ENCODE measurements at places on chromosomes 1 and 21.

DNA sequence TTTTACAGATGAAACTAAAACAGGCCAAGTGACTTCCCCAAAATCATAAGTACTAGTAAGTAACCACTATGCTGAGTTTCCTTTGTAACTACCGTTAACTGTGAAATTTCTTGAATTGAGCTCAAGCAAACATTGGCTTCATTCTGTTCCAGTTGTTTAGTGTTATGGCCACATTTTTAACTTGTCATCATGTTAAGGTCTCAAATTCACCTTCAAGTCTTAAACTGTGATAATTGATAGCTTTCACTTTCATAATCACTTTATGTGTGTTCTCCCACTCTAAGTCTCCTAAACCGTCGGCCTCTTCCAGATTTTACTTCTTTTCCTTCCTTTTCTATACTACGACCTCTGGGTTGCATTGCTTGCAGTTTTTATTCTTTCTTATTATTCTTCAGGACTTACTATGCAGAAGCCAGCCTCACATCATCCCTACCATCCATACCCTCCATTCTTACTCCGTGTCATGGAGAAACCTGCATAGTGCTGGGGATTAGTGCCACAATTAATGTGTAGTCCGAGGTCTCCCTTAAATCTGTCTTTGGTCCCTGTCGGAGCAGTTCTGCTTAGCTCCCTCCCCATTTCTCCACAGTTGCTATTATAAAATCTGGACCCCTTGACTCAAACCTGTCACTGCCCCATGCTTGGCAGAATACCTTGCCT, 5.8 kb downstream of the KIF1B start:
- DNase-seq, result no peak

GRCh38 chr1:60672449-60672848, 409.9 kb upstream of the NFIA start:
- no peak for DNase-seq

GRCh38 chr21:44273046-44273445, 11.3 kb upstream of the DNMT3L start:
- no peak for DNase-seq

DNA sequence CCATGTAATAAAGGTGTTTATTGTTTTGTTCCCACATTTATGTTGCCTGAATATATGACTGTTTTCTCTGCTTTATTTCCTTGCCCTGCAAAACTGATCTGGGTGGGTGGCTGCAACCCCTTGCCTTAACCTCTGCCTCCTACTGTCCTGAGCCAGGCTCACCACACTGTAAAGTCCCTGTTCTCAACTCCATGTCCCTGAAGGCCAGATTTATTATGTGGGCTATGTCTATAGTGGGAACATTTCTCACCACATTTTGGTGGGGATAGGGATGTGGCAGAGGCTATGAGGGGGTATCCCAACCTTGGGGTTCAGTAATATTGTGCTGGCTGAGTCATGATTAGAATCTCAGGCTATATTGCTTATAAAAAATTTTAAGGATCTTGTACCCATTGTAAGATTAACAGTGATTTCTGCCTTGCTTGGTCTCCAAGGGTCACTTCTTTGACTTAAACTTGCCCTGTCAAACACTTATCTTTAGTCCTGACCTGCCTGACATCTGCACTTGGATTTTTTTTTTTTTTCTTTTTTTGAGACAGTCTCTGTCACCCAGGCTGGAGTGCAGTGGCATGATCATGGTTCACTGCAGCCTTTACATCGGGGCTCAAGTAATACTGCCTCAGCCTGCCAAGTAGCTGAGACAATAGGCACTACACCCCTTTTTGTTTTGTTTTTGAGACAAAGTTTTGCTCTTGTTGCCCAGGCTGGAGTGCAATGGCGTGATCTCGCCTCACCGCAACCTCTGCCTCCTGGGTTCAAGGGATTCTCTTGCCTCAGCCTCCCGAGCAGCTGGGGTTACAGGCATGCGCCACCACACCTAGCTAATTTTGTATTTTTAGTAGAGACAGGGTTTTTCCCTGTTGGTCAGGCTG, 3.6 kb downstream of the RPS8 start:
- no peak for DNase-seq

GRCh38 chr1:2288311-2288710, 60.2 kb downstream of the SKI start:
- no peak for DNase-seq

DNA sequence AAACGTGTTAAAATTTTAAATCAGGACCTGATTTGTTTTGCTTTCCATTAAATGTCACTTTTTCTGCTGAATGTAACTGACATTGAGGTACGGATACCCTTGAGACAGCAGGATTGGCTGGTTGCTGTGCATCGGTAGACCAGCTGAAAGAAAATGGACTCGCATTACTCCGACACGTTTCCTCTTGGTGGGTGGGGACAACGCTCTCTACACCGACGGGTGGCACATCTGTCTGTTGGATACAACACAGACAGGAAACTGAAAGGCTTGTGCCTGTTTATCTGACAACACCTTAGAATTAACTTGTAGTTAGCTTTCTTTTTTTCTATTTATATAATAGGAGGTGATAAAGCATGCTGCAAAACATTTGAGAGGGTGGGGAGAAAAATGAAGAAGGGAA, 19.4 kb downstream of the PRPF38A start:
- DNase-seq, result no peak

GRCh38 chr1:246383791-246384190, 123.3 kb downstream of the SMYD3 start:
- DNase-seq, result no peak

- DNase-seq, result no peak
Observed at GRCh38 chr1:245776694-245777332, 622.0 kb downstream of the KIF26B start.

- no peak for DNase-seq
Observed at GRCh38 chr1:94463056-94463764, 45.0 kb downstream of the ABCD3 start.

DNA sequence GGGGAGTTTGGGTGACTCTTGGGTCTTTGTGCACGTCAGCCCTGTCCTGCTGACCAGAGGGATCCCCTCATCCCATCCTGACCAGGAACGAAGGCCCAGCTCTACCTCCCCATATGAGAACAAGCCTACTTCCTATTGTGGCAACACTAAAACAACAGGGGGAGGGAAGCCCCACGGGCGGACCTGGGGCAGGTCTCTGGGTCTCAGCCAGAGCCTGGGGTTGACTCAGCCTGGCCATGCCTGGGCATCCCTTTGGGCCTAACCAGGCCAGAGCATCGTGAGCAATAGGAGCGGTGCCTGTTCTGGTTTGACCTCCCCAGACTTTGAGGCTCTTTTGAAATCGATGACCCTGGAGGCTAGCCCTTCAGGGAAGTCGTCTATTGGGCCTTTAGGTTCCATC, 16.8 kb downstream of the RPS6KA1 start:
- DNase-seq, result no peak

GRCh38 chr1:52179073-52179472, 37.2 kb downstream of the ZFYVE9 start:
- no peak for DNase-seq

DNA sequence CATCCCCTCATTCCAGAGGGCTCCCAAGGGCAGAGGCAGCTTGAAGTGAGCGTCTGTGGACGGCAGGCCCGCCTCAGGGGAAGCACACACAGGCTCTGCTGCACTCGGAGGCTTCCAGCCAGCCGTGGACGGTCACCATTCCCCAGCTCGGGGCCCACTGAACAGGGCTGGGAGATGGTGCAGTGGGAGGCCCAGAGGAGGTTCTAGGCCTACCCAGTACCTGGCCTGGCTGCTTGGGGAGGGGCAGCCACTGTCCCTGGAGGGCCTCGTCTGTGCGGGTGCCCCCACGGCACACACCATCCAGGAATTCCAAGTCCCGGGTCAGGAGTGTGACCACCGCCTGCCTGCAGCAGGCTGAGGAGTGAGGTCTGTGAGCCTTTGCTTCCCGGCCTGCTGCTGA, 80.4 kb downstream of the SIK1 start:
- DNase-seq, result no peak

- no peak for DNase-seq
Observed at GRCh38 chr1:183131166-183131565, 54.9 kb upstream of the LAMC2 start.

- DNase-seq, result no peak
Observed at GRCh38 chr1:10856863-10857598, 60.6 kb upstream of the CASZ1 start.

- DNase-seq, result no peak
Observed at GRCh38 chr1:147627435-147628110, 42.8 kb downstream of the ACP6 start.

- DNase-seq, result no peak
Observed at GRCh38 chr21:15896501-15896900, 166.7 kb downstream of the USP25 start.

GRCh38 chr1:150890033-150890416, 3.1 kb downstream of the CTXND2 start:
- DNase-seq, result no peak

DNA sequence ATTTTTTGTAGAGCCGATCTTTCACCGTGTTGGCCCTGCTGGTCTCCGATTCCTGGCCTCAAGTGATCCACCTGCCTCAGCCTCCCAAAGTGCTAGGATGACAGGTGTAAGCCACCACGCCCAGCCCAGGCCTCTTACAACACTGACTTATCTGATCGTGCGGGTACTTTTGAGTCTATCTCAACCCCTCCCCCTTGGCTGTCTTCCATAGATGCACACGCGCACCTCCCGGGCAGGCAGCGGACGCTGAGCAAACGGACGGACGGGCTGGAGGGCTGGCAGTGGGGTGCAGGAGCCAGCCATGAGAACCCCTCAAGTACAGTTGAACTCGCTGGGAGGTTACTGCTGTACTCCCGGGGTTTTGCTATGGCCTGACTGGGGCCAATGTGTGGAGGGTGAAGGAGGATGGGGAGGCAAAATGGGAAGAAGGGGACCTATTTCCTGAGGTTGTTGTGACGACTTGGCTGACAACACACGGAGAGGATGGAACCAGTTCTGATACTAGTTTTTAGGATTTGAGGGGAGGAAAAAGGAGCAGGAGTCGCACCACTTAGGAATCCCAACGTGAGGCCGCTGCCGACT, 959 bp downstream of the CD58 start:
- DNase-seq, result peak; percentile 64

- DNase-seq, result no peak
Observed at GRCh38 chr1:22959545-22960360, 12.9 kb downstream of the LACTBL1 start.

DNA sequence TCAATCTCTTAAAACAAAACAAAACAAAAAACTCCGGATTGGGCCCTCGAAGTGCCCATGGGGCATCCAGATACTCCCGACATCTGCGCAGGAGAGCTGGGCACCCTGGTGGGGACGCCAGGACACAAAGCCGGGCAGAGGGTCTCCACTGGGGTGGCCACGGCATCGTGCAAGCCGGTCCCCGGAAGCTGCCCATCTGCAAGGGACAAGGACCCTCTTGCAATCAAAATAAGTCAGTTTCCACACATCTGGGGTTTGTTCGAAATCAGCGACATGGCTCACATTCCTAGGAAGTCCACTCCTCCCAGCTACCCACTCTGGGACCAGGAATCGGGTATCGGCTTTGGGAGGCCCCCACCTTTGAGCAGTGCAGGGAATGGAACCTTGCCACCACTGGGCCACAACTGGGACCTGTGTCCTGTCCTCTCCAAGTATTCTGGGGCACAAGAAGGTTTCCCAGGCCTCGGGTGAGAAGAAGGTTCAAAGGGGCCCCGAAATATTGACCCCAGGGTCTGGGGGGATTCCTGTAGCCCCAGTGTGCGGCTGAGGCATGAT, 4.6 kb upstream of the PRDM16 start:
- peak; percentile 37 for DNase-seq

- no peak for DNase-seq
Observed at GRCh38 chr1:179867493-179868330, 9.9 kb downstream of the TOR1AIP2 start.

DNA sequence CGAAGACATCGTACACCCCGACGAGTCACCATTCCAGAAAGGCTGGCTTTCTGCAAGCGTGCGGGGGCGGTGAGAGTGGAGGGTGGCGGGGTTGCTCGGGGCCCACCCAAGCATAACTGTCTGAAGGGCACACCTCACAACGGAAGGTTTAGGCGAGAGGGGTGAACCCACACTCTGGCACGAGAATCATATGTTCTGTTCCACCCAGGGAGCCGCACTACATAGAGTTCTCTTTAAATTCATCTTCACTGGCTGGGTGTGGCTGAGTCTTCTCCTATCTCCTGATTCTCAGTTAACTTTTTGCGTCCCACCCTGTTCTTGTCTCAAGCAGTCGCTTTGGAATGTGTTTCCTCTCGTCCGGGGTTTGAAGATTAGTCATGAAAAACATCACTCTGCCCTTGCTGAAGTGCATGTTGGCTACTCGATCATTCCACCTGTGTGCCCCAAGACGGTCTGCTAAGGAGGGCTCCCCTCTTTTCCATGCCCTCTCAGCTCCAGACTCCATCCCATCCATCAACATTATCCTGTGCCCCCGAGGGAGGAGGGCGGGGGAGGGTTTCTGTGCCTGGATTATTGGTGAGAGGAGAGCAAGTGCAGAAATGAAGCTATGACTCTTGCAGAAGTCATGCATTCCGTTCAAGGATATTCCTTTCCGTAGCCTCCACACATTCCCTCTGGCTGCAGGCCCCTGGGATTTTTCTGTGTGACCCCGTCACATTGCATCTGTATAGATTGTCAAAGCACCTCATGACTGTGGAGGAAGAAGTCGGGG, 53.5 kb upstream of the CD34 start:
- DNase-seq, result no peak

DNA sequence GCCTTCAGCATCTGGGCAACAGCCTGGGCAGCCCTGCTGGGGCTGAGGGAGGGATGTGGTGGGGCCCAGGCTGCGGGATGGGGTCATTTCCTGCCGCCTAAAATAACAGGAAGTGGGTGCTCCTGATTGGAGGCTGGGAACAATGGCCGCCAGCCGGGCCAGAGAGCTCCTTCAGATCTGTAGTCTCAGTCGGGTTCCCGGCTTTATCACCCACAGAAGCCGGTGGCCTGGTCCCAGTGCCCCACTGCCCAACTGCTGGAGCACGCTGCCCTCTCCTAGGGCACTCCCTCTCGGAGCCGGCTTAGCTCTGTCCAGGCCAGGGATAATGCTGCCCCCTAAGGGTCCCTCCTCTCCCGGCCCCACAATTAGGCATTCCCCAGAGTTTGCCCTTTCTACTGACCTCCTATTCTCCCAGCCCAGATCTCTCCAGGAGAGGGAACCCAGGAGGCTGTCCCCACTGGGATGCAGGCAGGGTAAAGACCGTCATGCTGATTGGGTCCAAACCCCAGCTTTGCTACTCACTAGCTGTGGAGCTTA, 5.1 kb downstream of the MAP7D1 start:
- peak; percentile 77 for DNase-seq

DNA sequence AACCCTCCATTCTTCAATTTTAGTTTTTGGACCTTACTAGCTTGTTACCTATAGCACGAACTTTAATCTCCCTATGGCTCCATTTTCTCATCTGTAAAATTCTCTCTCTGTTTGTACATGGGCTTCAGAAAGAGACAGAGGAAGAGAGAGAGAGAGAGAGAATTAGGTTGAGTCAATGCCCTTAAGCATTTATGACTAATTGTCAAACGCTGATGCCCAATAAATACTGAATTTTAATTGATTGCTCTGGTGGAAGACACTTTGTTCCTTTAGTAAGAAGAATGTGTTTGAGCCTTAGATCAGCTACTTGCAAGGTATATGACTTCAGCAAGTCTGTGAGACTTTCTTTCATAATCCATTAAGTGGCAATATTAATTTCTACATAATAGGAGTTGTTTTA, 743.1 kb upstream of the ADGRL4 start:
- DNase-seq, result no peak

- DNase-seq, result no peak
Observed at GRCh38 chr1:35666216-35666615, 24.9 kb upstream of the PSMB2 start.

GRCh38 chr1:204649721-204650521, 35.6 kb downstream of the LRRN2 start:
- no peak for DNase-seq

Data from sciatic nerve (tissue), 2 donors.